Stimulated activated CD8-positive, alpha-beta memory T cell treated with anti-CD3 and anti-CD28 coated beads, Interleukin-7, amount 100 ng/mL, for 24 hours (primary cell): ENCODE measurements at places on chromosomes 12 and 14.

DNA sequence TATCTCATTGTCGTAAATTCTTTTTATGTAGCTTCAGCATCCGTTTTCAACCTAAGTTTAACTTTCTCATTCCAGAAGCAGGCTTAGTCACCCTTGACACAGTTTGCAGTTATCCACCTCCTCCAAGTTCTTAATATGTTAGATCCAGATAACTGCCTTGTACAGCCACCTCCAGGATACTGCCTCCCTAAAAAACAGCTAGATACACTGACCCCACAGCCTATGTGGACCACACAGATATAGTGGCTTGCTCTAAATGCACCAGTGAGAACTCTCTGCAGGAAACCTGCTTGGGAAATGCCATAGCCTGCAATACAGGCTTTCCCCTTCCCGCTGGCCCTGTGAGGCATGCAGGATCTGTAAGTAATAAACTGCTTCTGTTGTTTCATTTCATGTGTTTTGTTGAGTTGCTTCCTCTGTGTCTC is 11.1 kb upstream of the RTL1 start:
- no peak for DNase-seq

- DNase-seq, result no peak
These were observed 30.4 kb upstream of the FBLN5 start for GRCh38 chr14:91977884-91978283.

- no peak for DNase-seq
These were observed 8.3 kb upstream of the PPFIBP1 start for GRCh38 chr12:27515671-27516070.

GRCh38 chr12:90036637-90037036 is 328.0 kb upstream of the ATP2B1 start:
- no peak for DNase-seq

DNA sequence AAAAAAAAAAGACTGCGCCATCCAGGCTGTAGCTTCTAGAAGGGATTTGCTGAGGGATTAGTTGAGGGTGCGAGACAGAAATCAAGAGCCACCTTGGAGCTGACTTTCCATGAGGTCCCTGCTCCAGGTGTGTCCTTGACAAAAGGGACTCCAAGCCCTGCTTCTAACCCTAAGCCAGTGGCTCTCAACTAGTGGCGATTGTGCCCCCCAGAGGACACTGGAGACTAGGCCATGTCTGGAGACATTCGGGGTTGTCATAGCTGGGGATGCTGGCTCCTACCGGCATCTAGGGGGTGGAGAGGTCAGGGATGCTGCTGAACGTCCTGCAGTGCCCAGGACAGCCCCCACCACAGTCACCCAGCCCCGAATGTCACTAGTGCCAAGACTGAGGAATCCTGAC is 40.6 kb downstream of the SPRING1 start:
- no peak for DNase-seq

GRCh38 chr12:105334582-105334981 is 4.1 kb downstream of the C12orf75 start:
- DNase-seq, result no peak

- no peak for DNase-seq
These were observed 510.4 kb downstream of the SLC16A7 start for GRCh38 chr12:60106214-60106613.

DNA sequence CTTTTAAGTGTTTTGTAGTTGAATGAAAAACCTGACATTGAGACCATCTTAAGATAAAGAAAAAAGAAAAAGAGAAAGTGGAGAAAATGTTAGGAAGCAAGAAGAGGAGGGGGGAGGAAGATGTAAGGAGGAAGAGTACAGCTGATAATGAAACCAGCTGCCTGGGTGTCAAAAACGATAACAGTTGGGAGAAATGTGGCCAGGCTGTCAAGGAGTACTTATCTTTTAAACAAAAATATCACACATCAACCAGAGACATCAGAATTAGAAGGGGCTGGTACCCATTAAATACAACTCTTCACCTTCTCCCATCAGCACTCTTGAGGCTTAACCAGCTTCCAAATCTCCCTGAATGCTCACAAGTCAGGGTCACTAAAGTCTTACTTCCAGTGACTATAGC is 4.5 kb downstream of the SLC11A2 start:
- no peak for DNase-seq

GRCh38 chr12:14638066-14638465 is 58.3 kb downstream of the GUCY2C start:
- no peak for DNase-seq

DNA sequence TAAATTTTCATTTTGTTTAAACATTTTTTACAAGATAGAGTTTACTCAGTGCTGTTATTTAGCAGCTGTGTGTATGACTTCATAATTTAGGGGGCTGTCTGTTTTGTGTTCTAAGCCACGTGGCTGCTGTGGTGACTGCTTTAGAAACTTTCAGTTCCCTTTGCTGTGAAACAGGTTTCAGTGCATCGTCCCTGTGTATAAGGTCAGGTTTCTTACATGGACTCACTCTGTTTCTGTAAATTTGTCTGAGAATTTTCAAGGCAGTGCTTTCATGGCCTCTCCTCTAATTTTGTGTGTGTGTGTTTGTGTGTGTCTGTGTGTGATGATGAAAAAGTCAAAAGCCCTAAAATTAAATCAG is 32.4 kb downstream of the BICD1 start:
- DNase-seq, result no peak

- DNase-seq, result no peak
These were observed 68.2 kb downstream of the FRMD6 start for GRCh38 chr14:51719955-51720354.
